ENCODE measurements at places on chromosomes 7 and 10.

DNA sequence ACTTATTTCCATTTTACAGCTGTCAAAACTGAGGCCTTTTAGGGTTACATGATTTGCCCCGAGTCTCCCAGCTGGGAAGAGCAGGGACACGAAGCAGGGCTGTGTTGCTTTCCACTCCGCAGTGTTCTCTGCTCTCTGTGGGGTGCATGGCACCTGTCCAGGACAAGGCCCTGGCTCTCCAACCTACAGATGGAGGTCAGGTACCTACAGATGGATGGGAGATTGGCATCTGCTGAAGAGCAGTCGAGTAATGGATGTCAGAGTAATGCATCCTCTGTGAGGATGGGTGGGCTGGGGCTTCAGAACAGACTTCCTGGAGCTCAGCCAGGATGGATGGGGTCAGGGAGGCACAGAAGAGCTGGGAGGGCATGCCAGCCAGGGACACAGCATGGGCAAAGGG, 85.0 kb downstream of the EMX2 start:
- DNase-seq: no peak

- no peak for DNase-seq
Observed at GRCh38 chr10:31288962-31289361, 30.1 kb upstream of the ZEB1 start.

DNA sequence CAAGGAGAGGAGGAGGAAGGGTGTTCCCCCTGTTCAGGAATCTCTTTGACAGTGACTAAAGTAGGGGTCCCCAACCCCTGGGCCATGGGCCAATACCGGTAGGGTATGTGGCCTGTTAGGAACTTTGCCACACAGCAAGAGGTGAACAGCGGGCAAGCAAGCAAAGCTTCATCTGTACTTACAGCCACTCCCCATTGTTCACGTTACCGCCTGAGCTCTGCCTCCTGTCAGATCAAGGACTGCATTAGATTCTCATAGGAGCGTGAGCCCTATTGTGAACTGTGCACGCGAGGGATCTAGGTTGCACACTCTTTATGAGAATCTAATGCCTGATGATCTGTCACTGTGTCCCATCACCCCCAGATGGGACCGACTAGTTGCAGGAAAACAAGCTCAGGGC, 201.6 kb downstream of the CAMK1D start:
- DNase-seq: no peak

DNA sequence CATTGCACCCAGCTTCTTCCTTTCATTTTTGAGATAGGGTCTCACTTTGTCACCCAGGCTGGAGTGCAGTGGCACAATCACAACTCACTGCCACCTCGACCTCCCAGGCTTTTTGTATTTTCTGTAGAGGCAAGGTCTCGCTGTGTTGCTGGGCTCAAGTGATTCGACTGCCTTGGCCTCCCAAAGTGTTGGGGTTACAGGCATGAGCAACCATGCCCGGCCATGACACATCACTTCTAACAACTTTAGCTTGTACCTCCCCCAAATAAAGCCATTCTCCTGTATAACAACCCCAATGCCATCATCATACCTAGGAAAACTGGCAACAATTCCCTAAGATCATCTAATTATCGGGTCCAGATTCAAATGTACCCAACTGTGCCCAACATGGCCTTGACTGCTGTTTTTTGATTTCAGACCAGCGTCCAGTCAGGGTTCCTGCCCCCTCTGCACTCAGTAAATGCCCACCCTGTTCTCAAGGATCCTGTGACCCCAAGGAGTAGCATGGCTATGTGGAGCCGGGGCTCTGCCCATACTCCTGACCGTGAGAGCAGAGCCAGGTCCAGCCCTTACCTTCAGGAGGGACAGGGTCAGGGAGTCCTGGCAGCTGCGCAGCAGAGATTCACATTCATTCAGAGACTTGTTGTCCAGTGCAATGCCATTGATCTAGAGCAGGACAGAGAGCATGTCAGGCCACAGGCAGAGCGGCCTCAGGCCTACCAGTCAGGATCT, 102.6 kb downstream of the DLG5 start:
- no peak for DNase-seq

- no peak for DNase-seq
Observed at GRCh38 chr7:142548978-142549377, 200.3 kb upstream of the PRSS1 start.

Measured in NCI-H1436 treated with DMSO at 0.1 percent for 48 hours (cell line).